ENCODE measurements at places on chromosomes 3 and 15.

DNA sequence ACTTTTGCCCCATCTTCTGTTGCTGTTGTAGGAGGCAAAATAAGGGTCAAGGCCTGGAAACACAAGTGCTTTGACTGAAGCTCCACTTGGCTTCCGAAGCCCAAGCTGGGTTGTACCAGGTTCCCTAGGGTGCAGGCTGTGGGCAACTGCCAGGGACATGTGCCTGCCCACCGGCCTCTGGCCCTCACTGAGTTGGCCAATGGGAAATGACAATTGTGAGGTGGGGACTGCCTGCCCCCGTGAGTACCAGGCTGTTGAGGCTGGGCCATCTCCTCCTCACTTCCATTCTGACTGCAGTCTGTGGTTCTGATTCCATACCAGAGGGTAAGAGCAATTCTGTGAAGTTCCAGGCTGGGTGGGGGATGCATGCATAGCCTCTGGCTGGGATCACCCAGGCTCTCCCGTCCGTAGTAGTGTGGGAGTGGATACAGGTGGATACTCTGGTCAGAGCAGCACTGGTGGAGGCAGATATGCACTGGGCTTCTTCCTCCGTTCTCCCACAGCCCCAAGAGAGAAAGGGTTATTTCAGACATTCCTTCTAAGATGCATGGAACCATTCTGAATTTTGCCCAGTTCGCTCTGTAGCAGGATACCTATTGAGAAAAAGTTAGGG lies at the start of gene ADIPOQ:
TSS of gene ADIPOQ (plus strand) at position 285 of the 613 bp plus-strand sequence. CDS start 10,349 bp downstream, outside the sequence.
- DNase-seq: no peak

DNA sequence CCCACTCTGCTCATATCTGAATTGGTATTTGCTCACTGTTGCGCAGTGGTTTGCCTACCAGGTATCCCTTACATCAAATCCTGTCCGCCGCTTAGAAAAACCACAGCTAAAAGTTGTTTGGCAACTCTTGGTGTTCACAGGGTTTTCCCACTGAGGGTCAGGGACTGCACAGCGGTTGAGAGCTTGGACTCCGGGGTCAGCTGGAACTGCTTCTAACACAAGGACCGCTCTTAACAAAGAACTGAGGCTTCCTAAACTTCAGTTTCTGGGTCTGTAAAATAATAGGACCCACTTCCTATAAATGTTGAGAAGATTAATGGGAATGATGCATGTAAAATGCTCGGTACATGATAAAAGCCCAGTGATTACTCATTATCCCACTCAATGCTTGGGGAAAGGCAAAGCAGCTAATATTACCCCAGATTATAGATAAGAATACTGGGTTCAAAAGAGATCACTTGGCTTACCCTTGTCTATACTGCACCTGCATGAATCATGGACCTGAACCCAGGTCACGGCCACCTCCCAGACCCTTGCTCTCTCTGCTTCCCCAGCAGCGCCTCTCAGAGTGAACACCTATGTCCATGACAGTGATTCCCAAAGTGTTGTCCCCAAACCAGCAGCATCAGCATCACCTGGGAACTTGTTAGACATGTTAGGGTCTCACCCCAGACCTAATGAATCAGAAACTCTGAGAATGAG lies 36.1 kb downstream of the LIPC start:
- DNase-seq: no peak

GRCh38 chr15:74621546-74621920 lies 5.9 kb downstream of the CLK3 start:
- no peak for DNase-seq

DNA sequence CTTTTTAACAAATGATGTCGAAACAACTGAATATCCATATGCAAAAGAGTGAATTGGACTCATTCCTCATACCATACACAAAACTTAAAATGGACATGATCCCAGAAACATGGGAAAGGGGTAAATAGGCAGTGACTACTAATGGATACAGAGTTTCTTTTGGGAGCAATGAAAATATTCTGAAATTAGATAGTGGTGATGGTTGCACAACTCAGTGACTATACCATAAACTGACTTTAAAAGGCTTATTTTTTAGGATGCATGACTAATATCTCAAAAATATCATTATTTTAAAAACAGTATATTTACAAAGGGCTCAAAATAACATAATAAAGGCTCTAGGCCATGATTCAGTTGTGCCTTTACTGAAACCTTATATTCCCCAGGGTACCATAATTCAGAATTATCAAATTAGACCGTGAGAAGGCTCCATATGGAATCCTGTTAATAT lies 16.3 kb upstream of the ATP13A3 start:
- DNase-seq: no peak

DNA sequence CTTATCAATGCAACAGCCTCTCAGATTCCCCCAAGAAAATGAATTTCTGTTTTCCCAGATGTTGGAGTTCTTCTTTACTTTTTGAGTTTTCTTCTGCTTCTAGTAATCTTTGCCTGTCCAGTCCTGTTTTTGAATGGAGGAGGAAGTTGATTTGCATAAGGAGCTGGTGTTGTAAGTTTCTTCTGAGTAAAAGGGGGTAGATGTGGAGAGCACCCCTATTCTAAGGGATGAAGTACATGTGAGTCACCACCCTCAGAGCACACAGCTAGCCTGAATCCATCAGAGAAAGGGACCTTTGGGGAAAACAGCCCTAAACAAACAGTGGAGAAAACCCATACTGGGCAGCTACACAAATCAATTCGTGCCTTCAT lies 34.5 kb downstream of the ACAA1 start:
- DNase-seq: peak; percentile 15

GRCh38 chr3:88000853-88001252 lies 58.0 kb downstream of the CGGBP1 start:
- no peak for DNase-seq

- DNase-seq: no peak
Observed at GRCh38 chr3:19093084-19093483, 55.2 kb upstream of the KCNH8 start.

DNA sequence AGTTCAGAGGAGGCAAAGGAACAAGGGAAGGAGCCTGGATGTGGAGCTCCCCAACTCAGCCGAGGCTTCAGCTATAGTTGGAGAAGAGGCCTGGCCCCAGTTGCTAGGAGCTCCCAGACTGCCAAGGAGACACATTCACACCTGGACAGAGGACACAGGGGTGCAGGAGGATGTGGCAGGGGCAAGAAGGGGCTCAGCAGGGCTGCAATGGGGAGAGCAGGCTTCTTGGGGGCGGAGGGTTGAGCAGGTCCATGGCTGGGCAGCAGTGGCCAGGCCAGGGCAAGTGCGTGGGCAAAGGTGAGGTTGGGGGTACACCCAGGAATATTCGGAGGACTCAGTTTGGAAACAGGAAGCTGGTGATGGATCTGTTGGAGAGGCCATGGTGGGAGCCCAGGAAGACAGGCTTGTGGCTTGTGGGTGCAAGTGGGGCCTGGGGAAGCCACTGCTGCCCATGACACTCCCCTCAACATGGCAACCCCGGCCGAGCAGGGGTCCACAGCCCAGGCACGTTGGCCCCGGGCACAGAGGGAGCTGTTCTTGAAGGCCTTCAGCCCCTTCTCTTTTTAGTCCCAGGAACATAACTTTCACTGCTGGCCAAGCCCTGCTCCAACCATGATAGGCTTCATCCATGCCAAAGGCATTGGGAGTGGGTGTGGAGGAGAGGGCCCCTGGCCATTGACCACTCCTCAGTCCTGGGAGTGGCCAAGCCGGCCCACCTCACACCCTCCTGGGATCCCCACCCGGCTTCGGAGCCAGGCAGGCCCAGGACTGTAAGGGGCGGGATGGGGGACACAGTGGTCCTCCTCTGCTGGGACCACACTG lies 33.3 kb downstream of the TSPAN3 start:
- no peak for DNase-seq

GRCh38 chr3:165206454-165207266 lies 10.5 kb upstream of the SLITRK3 start:
- peak; percentile 90 for DNase-seq

GRCh38 chr15:64373360-64373759 lies 7.9 kb downstream of the PCLAF start:
- DNase-seq: no peak

- DNase-seq: no peak
Observed at GRCh38 chr3:144351773-144352365, 380.2 kb downstream of the DIPK2A start.

DNA sequence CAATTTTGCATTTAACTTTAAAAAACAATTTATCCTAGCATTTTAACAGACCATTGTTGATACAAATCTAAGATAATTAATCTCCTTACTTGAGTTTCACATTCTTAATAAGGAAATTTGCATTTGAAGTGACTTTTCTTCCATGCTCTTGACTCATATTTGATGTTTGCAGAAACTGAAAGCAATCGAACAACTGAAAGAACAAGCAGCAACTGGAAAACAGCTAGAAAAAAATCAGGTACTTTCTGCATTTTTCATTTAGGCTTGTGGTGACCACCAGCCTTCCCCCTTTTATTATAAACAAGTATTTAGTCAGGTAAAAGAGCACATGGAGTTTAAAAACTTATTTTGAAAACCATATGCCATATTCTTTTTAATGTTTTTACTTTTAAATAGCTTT lies 20.1 kb upstream of the SELENOT start:
- no peak for DNase-seq

DNA sequence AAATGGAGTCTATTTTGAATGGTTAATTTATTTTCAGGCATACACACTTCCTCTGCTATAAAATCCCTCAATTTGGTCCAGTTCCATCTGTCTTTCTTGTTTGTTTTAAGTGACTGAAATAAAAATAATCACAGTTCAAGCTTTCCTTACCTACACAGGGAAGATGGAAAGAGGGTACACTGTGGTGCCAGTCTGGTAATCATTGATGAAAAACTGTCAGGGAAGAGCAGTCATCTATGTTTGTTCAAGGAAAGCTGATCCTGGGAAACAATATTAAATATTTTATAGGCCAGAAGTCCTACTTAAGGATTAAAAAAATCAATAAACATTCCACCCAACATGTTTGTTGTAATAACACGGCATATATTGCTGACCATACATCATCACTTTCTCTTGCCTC lies 115.2 kb upstream of the KCNMB2 start:
- DNase-seq: no peak

GRCh38 chr15:91271565-91272153 lies 171.6 kb downstream of the SV2B start:
- peak; percentile 69 for DNase-seq

GRCh38 chr15:29542994-29543393 lies 273.4 kb upstream of the NSMCE3 start:
- DNase-seq: no peak

GRCh38 chr15:94240480-94240879 lies 9.1 kb downstream of the MCTP2 start:
- DNase-seq: no peak

DNA sequence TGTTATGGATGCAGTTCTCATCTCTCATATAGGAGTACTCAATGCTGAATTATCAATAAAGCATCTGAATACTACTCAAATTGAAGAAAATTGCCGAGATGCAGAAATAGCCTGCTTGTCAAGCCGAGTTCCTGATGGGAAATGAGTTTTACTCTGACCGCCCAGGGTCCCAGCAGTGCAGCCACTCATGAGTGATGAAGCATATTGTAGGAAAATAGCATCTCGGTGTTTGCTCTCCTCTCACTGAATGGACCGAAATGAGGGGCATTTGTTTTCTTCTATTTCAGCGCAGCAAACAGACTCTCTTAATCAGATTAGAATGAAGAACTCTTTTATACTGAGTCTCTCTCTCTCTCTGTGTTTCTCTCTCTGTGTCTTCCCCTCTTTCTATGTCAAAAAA lies 190.0 kb downstream of the GABRB3 start:
- DNase-seq: no peak

- no peak for DNase-seq
Observed at GRCh38 chr3:183202004-183202722, 39.6 kb upstream of the LAMP3 start.

GRCh38 chr15:68326711-68327354 lies 49.3 kb downstream of the FEM1B start:
- no peak for DNase-seq

GRCh38 chr3:30631243-30631904 lies 25.0 kb downstream of the TGFBR2 start:
- DNase-seq: peak; percentile 71

- no peak for DNase-seq
Observed at GRCh38 chr3:15782429-15782828, 15.3 kb downstream of the ANKRD28 start.

DNA sequence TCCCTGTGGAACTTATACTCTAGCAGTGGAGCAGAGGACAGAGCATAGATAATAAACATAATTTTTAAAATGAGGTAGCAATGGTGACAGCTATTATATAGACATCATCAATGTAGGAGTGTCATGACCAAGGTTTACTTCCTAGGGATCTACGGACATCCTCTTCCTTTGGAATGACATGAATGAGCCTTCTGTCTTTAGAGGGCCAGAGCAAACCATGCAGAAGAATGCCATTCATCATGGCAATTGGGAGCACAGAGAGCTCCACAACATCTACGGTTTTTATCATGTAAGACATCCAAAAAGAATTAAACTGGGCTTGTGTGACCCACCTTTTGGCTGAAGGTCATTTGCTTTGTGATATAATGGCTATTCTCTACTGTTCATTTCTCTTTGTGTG lies 30.1 kb upstream of the CAPN3 start:
- no peak for DNase-seq

DNA sequence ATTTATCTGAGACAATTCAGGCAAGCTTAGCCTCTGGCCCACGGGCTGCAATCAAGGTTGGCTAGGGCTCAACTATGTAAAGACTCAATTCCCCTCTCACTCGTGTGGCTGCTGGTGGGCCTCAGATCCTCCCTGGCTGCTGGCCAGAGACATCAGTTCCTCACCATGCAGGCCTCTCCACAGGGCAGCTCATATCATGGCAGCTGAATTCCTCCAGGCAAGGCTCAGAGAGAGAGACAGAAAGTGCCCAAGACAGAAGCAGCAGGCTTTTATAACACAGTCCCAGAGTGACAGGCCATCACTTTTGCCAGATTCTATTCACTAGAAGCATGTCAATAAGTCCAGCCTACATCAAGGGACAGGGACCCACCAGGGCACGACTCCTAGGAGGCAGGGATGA lies 63.2 kb downstream of the XXYLT1 start:
- no peak for DNase-seq

GRCh38 chr3:191963182-191963581 lies 502.2 kb downstream of the PYDC2 start:
- DNase-seq: peak; percentile 93

- DNase-seq: no peak
Observed at GRCh38 chr3:191003742-191004141, 141.2 kb upstream of the GMNC start.

- no peak for DNase-seq
Observed at GRCh38 chr3:170953736-170954135, 45.3 kb upstream of the EIF5A2 start.

DNA sequence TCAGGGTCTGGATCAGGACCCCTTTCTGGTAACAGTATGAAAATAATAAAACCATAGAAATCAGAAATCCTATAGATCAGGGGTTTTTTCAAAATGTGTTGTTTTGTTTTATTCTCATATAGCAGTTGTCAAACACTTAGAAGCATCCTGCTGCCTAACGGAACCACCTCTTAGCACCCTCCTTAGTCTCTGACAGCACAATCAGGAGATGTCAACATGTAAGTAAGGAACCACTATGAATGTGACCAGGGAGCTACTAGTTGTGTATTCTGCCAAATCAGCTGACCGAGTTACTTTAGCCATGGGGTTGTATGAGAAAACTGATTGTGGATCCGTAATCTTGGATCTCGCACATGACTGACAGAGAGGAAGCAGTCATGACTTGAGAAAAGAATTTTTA lies 22.2 kb downstream of the CCDC39 start:
- DNase-seq: no peak

Data from ELR (cell line).